ENCODE measurements at places on chromosomes 2 and 18.

DNA sequence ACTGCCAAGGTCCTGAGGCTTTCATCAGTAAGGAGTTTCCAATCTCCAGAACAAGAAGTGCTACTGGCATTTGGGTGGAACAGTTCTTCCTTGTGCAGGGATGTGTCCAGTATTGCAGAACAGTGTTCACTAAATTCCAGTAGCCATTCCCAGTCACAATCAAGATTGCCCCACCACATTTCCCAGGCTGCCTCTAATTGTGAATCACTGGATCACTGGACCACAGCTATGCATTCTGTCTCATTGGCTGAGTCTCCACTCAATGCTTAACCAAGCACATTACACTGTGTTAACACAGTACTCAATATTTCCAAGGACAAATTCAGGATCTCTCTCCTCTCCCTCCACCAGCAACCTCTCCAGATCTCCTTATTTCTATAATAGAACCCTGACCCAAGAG is 160.2 kb upstream of the CCDC150 start:
- no peak for DNase-seq

DNA sequence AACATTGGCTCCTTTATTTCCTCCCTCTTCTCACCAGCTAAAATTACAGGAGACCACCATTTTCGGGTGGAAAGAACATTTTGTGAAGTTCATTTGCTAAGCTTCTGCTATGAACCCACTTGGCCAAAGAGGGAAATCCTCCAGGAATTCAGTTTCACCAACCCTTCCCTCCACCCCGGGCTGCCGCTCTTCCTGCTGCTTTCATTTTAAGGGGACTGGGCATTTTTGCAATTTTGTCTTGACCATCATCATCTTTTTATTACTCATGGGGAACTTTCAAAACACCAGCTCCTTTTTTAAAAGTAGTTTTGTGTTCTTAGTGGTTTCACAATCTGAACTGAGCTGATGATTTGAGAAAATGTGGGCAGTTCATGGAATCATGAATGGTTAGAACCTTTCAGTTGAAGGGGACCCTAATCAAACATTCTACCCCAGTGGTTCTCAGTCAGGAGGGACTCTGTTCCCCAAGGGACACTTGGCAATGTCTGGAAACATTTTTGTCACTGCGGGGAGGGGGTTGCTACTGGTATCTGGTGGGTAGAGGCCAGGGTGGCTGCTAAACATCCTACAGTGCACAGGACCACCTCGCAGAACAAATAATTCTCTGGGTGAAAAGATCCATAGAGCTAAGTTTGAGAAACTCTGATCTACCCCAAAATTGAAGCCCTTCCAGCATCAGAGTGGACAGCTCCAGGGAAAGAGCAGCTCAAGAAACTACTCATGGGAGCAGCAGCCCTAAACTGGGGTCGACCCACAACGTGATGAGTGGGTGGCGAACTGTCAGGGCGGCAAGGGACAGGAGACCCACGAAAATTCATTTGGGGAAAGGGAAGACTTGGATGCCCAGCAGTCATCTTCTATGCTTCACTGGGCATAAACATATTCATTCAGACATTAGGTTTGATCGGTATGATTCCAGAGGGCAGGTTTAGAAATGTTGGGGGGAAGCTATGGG is 92.9 kb downstream of the ACKR3 start:
- no peak for DNase-seq

- DNase-seq = no peak
Observed at GRCh38 chr2:174788291-174788929, 24.1 kb upstream of the CHRNA1 start.

DNA sequence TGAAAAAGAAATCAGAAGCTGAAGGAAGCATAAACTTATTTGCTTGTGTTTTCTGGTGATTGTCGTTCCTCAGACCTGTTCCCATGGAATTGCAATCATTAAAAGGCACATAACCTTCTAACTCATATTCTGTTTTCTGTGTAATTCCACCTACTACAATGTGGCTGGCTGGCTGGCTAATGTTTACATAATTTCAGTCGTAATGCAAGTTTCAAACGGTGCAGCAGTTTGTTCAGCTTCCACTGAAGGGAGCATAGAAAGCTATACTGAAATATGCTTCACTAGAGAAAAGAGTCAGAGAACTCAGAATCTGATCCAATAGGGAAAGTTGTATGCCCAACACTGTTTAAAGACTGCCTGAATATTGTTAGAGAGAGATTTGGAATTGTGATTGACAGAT is 27.1 kb upstream of the SCN7A start:
- DNase-seq = no peak

DNA sequence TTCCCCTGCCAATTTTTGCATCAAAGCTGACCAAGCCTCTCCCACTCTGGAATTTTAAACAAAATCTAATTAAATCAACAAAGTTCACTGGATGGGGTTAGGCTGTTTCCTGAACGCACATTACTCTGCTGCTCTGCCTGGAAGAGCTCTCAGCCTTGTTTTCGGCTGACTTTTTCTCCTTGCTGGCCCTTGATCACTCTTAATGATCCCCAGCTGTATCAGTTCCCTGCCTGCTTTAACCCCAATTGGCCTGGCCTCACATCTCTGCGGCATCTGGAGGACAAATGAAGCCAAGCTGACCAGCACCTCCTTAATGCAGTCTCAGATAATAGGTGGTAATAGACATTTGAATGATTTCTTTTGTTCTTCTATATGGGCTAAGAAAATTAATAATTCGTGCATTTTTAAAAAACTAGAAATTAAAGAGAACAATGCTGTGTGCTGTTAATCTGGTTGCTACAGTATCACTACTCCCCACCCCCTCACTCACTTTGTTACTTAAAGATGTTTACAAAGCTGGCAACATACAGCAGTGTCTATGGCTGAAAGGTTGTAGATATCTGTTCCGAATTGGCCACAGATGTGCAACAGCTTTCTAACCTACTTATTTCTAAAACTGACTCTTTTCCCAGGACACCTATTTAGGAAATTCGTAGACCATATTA is 415.2 kb upstream of the KCNH7 start:
- no peak for DNase-seq

GRCh38 chr2:12861344-12861930 is 144.7 kb downstream of the TRIB2 start:
- no peak for DNase-seq

GRCh38 chr2:85011098-85011497 is 40.1 kb downstream of the KCMF1 start:
- DNase-seq = no peak

DNA sequence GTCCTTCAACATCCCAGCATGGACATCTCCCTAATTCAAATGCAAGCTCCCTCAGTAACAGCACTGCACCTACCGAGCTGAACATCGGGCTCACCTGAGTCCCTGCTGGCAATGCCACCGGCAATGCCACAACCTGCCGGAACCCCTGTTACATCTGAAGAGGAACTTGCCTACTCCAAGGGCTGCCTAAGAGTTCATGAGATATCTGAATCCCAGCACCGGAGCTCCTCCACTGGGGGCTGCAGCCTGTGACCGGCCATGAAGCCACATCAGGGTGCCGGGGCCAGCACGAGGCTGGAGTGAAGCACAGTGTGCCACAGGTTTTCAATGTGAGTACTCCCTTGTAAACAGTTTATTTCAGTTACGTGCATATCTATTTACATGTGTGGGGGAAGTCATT is 152.9 kb downstream of the EIPR1 start:
- DNase-seq = no peak

Measured in NCI-H774 (cell line).